ENCODE measurements at places on chromosomes 2 and 18.

- no peak for DNase-seq
Measured at GRCh38 chr2:30191819-30192271, 39.5 kb upstream of the LBH start.

DNA sequence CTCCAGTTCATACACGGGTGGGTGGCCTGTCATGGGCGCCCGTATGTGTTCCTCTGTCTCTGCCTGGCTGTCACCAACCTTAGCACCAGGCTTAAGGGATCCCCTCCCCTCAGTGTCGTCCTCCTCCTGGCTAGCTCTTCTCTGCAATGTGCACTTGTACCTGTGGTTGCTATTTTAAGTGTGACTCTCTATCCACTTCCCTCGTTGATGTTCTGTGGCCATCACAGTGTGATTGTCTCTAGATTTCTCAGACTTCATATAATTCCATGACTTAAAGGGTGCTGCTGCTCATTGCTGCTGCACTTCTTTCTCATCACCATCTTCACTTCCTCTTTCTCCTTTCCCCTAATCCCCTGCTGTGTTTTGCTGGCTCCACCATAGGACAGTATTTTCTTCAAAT is 143.4 kb downstream of the EML6 start:
- DNase-seq, result no peak

- no peak for DNase-seq
Measured at GRCh38 chr2:200320344-200320743, 13.9 kb downstream of the SPATS2L start.

- DNase-seq, result no peak
Measured at GRCh38 chr2:28567061-28567471, 71.2 kb downstream of the PLB1 start.

DNA sequence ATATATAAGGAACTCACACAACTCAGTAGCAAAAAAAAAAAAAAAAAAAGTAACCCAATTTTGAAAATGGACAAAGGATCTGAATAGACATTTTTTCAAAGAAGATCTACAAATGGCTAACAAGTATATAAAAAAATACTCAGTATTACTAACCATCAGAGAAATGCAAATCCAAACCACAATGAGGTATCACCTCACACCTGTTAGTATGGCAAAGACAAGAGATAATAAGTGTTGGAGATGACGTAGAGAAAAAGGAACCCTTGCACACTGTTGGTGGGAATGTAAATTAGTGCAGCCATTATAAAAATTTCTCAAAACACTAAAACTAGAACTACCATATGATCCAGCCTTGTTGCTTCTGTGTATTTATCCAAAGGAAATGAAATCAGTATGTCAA is 5.8 kb upstream of the CNDP1 start:
- no peak for DNase-seq

GRCh38 chr2:8285081-8285480 is 396.8 kb upstream of the ID2 start:
- DNase-seq, result no peak

DNA sequence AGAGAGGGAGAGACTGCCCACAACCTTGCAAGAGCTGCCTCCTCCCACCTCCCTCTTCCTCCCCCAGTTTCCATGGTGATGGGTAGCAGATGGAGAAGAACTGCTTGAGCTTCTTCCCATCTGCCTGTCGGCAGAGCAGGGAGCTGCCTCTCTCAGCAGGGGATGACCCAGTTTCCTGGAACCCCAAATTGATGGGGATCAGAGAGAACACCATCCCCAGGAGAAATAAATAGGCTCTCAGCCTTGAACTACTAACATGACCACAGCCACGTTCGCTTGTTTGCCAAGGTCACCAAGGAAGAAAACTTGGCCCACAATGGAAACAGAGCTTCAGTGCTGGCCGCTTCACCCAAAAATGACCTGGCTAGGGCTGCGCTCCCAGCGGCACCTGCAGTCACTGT is 82.2 kb downstream of the ADD2 start:
- no peak for DNase-seq

DNA sequence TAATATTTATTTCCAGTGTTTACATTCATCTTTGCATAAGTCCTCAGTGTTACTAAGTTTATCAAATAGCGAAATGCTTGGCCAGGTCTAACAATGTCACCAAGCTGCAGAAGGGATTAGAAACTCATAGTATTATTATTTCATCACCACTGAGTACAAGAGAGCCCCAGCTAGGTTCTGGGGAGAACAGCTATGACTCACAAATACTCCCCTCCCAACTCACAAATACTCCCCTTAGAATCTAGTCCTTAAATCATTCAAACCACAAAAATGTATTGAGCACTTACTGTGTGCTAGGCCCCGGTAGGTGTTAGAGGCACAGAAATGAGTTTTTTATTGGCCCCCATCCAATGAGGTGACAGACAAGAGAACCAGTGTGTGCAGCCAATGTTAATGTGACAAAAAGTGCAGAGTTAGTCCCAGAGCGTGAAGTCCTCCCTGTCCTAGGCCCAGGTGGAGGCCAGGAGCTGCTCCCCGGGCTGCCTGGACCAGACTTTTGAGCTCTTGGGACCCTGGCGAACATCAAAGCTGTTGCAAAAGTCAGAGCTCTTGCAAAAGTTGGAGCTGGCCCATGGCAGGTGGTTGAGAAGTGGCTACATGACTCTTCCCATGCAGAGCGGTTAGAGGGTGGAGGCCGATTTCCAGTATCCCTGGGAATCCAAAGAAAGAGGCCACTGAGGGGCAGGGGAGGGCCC is 9.8 kb downstream of the STEAP3 start:
- no peak for DNase-seq

GRCh38 chr18:63683152-63683551 is 19.6 kb upstream of the SERPINB11 start:
- DNase-seq, result no peak

GRCh38 chr2:235518322-235519090 is 24.7 kb downstream of the AGAP1 start:
- no peak for DNase-seq

GRCh38 chr2:128438091-128438490 is 119.4 kb upstream of the HS6ST1 start:
- no peak for DNase-seq

- no peak for DNase-seq
Measured at GRCh38 chr2:120398051-120398995, 52.4 kb downstream of the INHBB start.

DNA sequence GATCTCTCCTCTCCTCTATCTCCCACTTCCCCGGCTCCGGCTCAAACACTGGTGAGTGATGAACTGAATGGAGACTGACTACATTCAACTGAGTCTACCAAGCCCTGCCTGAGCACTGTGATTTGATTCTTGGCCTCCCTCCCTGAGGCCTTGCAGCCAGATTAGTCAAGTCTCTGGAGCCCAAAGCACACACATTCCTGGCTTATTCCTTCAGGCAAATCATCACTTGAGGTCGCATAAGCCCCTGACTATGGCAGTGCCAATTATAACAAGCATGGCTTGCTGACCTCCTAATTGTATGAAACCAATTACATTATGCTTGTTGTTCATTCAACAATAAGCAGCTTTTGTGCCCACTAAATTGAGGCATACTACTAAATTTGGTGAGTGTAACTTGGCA is 34.6 kb downstream of the EFEMP1 start:
- DNase-seq, result no peak

- DNase-seq, result no peak
Measured at GRCh38 chr2:27737676-27738348, 33.7 kb upstream of the MRPL33 start.

DNA sequence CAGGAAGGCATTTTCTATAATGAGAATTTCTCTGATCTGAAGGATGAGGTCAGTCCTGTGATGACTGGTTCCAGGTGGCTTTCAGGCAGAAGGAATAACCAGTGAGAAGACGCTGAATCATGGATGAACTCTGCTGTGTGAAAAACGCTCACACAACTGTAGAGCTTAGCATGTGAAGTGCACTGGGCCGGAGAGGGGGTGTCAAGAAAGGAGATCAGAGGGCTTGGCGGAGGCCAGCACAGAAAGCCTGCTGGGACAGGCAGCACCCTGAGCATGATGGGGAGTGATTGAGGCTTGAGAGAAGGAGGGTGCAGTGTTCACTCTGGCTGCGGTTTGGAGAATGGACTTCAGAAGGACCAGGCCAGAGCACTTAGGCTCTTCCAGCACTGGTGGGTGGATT is 236.5 kb downstream of the TPGS2 start:
- DNase-seq, result no peak

- DNase-seq, result no peak
Measured at GRCh38 chr2:72210470-72210869, 62.8 kb upstream of the CYP26B1 start.

DNA sequence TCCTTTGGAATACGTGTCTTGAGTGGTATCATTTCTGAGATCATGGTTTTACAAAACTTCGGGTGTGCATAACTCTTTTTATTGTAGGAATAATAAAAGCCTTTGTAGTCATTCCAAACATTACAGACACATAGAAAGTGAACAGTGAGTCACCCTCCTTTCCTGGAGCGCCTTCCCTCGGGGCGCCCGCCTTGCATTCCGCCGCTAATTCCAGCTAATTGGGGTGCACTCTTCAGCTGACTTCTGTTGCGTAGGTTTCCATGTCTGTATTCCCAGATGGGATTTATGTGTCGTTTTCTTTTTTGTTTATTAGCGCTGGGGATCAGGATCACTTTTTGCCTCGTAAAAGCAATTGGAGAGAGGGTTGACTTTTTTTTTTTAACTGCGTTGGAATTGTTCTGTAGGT is 18.7 kb downstream of the SH3BP4 start:
- DNase-seq, result no peak

DNA sequence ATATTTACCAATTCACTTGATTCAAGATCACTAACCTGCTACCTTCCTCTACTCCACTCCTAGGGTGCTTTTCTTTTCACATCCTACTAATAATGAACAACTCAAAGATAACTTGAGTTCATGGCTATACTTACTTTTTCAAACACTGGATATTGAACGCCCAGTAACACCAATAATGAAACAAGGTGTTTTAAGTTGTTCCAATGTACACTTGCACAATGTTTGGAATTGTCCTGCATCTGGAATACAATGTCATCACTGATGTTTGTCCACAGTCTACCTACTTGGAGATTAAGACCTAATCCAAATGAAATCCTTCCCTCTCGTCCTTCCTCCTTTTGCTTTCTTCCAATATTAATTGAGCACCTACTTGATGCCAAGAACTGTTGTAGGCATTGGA is 218.3 kb upstream of the TMEM200C start:
- DNase-seq, result no peak

- DNase-seq, result no peak
Measured at GRCh38 chr2:164599954-164600589, 21.2 kb downstream of the GRB14 start.

All from effector memory CD8-positive, alpha-beta T cell (primary cell).